ENCODE measurements at places on chromosomes 1 and 21.

- DNase-seq: no peak
Measured at GRCh38 chr1:237884237-237884636, 6.5 kb downstream of the ZP4 start.

DNA sequence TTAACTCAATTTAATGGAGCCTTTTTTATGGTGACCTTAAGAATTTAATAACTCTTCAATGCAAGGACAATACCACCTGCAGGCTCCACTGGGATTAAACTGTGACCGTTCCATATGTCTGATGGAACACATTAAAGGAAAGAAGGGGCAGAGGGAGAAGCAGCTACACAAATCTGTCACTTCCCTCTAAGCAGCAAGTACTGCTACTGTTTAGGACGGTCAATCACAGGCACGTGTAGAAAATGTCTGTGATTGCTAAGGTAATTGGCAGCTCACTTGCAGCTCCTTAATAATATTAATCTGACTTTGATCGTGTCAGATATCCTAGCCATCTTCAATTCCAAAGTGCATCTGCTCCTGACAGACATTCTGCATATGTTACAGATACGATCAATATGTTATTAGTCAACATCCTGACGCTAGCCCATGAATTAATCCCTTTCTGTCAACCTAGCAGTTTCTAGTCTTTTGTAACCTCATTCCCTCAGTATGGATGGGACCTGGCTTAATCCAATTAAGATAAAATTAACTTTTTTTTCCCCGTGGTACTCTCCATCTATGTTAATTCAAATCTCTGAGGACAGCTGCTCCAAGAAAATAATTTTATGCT, 1012.4 kb downstream of the AMY1C start:
- DNase-seq: no peak

DNA sequence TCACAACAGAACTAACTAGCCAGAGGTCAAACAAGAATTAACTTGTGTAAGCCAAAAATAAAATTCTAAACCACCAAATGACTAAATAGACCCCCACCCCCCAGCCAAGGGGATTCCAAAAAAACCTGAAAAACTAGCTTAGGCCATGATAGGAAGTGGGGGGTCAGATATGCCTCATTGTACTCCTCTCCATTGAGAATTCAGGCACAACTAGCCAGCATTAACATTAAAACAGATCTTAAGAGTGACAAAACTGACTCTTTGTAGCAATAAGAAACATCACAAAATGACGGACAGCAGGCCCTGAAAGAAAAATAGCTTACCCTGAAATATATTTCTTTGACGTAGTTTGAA, 103.0 kb upstream of the ETV3 start:
- no peak for DNase-seq

DNA sequence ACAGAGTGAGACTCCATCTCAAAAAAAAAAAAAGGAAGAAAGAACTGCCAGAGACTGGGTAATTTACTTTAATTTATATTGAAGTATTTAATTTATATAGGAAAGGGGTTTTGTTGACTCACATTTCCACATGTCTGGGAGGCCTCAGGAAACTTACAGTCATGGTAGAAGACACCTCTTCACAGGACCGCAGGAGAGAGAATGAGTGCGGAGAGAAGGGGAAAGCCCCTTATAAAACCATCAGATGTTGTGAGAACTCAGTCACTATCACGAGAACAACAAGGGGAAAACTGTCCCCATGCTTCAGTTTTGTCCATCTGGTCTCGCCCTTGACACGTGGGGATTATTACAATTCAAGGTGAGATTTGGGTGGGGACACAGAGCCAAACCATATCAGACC, 25.8 kb upstream of the PPP1R8 start:
- no peak for DNase-seq

- no peak for DNase-seq
Measured at GRCh38 chr1:212916481-212917133, 33.7 kb upstream of the VASH2 start.

DNA sequence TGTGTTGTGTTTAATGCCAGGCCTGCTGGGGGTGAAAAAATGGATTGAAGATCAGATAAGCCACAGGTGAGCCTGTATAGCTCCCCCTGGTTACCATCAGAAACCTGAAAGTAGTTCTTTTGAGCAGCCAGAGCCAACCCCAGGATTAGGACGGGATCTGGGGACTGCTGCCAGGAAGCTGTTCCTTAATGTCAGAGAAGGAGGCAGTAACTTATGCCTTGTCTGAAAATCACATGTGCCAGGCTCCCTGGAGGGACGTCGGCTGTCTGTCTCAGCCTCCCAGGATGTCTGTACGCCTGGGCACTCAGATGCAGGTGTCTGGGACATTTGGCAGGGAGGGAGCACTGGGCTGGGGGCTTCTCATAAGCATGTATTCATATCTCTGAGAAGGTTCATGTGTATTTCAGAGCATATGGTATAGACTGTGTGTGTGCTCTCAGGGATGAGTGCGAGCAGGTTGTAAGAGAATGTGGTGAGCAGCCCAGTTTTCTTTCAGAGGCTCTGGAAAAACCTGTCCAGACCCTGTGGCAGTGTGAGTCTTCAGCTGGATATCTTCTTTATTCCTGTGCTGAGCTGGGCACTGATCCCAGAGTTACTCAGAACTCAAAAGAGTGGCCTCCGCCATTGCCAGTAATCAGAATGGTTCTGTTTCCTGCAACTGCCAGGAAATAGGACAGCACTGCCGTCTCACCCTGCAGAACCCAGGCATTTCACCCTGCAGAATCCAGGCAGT, 2.8 kb downstream of the FAM43B start:
- DNase-seq: no peak

DNA sequence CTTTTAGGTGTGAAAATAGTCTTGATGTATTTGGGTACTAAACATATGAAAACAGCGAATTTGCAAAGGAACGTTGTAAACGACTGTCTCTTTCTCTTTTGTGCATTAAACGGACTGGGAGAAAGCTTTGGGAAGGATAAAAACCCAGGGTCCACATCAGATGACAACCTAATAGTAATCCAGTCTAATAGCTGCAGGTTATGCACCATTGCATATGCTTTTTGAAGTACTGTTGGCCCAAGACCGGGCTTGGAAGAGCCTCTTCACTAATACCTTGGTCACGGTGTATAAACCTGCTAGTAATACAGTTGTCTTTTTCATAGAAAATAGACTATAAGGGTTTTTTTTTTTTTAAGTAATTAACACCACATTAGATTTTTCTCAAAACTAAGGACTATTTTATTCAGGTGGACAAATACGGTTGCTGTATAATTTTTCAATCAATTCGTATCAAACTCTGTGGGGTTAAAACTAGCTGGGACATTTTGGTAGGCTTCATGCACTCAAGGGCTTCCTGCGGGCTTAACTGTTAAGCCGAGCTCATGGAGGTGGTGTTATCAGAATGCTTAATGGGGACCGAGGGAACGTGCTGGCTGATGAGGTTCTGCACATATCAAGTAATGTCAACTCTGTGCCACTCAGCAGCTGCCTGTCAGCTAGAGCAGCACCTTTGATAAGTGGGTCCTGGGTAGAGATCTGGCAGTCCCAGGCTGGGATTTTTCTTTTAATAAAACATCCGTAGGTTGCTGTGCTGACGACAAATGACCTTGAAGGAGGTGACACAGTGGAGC, 2.1 kb downstream of the RYR2 start:
- DNase-seq: no peak

GRCh38 chr1:243348331-243348730, 92.5 kb downstream of the SDCCAG8 start:
- no peak for DNase-seq

- DNase-seq: no peak
Measured at GRCh38 chr1:18241891-18242290, 134.3 kb downstream of the IGSF21 start.

GRCh38 chr1:52679048-52679447, 19.1 kb downstream of the COA7 start:
- DNase-seq: no peak

- no peak for DNase-seq
Measured at GRCh38 chr1:46522184-46522968, 29.1 kb downstream of the KNCN start.

DNA sequence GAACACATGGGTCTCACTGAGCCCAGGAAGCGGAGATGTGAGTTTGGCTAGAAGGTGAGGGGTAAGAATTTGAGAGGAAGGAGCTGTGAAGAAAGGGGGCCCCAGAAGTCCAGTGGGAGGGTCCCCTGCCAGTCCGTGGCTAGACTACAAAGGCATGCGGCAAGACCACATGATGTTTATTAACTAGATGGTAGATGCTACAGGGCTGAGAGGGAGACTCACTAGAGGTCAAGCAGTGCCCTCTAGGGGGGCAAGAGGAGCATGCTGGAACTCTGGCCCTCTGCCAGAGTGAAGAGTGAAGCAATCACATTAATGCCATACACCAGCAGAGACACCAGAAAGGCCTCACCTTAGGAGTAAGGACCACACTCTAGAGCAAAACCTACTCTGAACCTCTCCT, 12.2 kb downstream of the KIAA0319L start:
- DNase-seq: peak; percentile 23

- DNase-seq: no peak
Measured at GRCh38 chr1:94803106-94803505, 17.1 kb upstream of the SLC44A3 start.

DNA sequence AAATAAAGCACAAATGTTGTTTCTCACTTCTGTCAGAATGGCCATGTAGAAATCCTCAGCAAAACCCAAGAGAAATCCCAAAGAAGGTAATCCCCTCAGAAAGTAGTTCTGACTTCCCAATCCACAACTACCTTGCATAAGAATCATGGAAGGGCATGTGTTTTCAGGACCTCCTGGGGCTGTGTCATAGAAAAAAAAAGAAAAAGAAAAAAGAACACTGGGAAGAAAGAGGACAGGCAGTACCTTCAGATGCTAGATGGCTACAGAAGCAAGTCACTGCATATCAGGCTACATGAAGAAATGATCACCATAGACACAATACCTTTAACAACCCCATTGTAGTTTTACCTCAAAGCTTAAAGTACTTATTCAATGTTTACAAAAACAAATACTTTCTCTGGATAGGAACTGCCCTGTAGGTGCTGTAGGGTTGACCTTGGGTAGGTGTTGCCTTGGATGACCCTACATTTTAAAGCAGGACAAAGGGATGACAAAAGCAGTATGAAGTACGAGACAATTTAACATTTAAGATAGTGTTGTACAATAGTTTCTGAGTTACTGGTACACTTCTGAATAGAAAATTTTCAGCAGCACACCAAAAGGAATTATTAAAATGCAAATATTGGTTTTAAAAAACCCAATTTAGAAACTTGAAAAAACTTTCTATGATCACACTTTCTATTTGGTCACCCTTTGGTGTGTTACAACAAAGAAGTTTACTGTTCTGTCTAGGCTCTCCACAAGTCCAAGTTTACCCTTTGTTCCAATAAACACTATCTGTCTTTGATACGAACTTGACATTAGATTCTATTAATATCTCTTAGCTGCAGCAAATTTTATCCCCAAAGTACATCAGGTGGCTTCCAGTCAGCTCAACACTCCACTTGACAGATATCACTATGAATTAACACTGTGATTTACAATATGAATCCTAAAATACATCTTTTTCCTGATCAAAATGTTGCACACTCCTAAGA, 5.0 kb downstream of the TRIT1 start:
- no peak for DNase-seq

DNA sequence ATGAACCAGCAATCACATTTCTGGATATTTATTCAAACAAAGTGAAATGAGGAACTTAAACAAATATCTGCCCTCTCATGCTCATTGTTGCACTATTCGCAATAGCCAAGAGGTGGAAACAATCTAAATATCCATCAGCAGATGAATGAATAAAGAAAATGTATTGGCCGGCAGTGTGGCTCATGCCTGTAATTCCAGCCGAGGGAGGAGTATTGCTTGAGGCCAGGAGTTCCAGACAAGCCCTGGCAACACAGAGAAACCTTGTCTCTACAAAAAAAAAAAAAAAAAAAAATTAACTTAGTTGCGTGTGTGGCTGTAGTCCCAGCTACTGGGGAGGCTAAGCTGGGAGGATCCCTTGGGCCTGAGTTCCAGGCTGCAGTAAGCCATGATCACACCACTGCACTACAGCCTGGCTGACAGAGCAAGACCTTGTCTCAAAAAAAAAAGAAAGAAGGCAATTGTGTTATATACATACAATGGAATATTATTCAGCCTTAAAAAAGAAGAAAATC, 191.4 kb downstream of the AKT3 start:
- DNase-seq: no peak

GRCh38 chr1:244435562-244436205, 16.0 kb downstream of the ADSS2 start:
- DNase-seq: no peak

DNA sequence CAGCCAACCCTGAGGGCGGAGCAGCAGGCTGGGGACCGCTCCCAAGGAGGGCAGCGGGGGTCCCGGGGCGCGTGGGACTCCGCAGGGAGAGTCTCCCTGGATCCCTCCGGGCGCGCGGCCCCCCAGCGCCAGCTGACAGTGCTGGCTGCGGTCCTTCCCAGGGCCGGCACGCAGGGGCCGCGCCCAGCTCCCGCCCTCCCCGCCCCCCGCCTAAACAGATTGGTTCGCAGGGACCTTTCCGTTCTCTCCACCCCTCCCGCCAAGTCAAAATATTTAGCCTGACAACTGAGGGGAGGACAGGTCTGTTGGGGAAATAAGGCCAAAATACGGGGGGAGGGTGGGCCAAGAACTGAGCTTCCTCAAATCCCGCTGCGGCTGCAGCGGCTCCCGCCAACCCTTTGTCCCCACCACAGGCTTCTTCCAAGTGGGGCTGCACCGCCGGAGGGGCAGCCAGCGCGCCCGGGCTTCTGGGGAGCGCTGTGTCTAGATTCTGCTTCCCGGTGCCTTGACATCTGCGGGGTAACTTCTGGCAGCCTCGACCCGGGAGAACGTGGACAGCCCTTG, at the start of gene INSRR:
INSRR (minus strand) TSS at position 159 of the 564 bp plus-strand sequence. CDS start 496 bp downstream, outside the sequence.
- no peak for DNase-seq

DNA sequence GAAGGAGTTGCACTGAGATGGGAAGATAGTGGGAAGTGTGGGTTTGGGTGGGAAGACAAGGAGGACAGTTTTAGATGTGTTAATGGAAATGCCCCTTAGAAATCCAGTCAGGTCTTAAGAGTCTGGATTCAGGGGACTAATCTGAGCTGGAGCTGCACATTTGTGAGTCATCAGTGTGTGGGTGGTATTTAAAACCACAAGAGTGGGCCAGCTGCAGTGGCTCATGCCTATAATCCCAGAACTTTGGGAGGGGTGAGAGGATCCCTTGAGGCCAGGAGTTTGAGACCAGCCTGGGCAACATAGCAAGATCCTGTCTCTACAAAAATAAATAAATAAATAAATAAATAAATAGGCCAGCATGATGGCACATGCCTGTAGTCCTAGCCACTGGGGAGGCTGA, 40.9 kb upstream of the SLC6A9 start:
- no peak for DNase-seq

- DNase-seq: no peak
Measured at GRCh38 chr1:116943438-116943837, 33.7 kb downstream of the PTGFRN start.

DNA sequence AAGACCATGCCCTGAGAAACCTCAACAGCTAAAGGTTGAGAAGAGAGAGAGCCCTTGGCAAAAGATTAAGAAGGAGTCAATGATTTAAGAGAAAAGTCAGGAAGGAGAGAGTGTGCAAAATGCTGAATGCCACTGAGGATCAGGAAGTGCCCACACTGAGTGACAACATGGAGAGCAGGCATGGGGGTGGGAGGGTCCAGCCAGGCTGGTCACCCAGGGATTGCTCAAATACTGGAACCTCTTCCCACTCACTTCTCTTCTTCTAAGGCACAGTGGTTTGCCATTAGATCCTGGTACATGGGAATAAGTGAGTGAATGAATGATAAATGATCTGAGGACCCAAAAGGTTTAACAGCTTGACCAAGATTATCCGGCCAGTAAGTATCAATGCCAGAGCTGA, 11.1 kb downstream of the PRR9 start:
- DNase-seq: no peak

Measured in activated naive CD4-positive, alpha-beta T cell (primary cell).